Activated naive CD4-positive, alpha-beta T cell treated with anti-CD3 and anti-CD28 coated beads, Interleukin-2, amount 10 ng/mL, durations not matched to agents 5 hours and 36 hours (primary cell): ENCODE measurements at places on chromosomes 3 and 15. TPM values are rescaled to one million over a fixed set of nuclear protein-coding genes. Genes with fewer than 3 reads are reported as not detected.

CPNE9 gene
- total RNA-seq, result not detected

ARPP21 gene
- total RNA-seq, result not detected

RARB gene
- total RNA-seq, result not detected

RLBP1 gene
- not detected for total RNA-seq

DRD3 gene
- total RNA-seq, result not detected

ACKR4 gene
- not detected for total RNA-seq

IQCH gene
- 0.66 TPM for total RNA-seq

NOX5 gene
- total RNA-seq, result not detected

GABRR3 gene
- total RNA-seq, result not detected

CACNA2D2 gene
- total RNA-seq, result 0.63 TPM

IL20RB gene
- 0.67 TPM for total RNA-seq

OR5K3 gene
- not detected for total RNA-seq

SMAD6 gene
- total RNA-seq, result 1.3 TPM

HES1 gene
- total RNA-seq, result 5.6 TPM

CLDN18 gene
- not detected for total RNA-seq

CHRM5 gene
- not detected for total RNA-seq

MUSTN1 gene
- total RNA-seq, result 1.7 TPM

HCLS1 gene
- 332 TPM for total RNA-seq

RTP1 gene
- total RNA-seq, result not detected

PAQR5 gene
- total RNA-seq, result not detected

ENTPD3 gene
- not detected for total RNA-seq

CSPG4 gene
- total RNA-seq, result not detected

GOLGA8S gene
- 0.07 TPM for total RNA-seq

ATP13A5 gene
- not detected for total RNA-seq

ERICH6 gene
- 0.48 TPM for total RNA-seq

MEX3B gene
- total RNA-seq, result 0.34 TPM

ITIH4 gene
- 16.5 TPM for total RNA-seq

IGSF11 gene
- 0.99 TPM for total RNA-seq

TMEM207 gene
- not detected for total RNA-seq

DCLK3 gene
- total RNA-seq, result not detected

TJP1 gene
- not detected for total RNA-seq

GP5 gene
- total RNA-seq, result 4.9 TPM
